Activated T-helper 2 cell treated with anti-CD3 and anti-CD28 coated beads, Interferon-gamma antibody, Interleukin-2, Interleukin-4, amounts not matched to agents 10 μg/mL and 5 μg/mL and 100 μg/mL, durations not matched to agents 14 hours and 24 hours and 36 hours (primary cell): ENCODE measurements at places on chromosomes 2 and 18. TPM values are rescaled to one million over a fixed set of nuclear protein-coding genes. Genes with fewer than 3 reads are reported as not detected.

Gene CRACDL
- 0.37 and 0.55 TPM in 2 replicates for total RNA-seq

Gene RNF144A
- total RNA-seq: 19.9 and 20.0 TPM in 2 replicates

Gene BCL2L11
- 214 and 225 TPM in 2 replicates for total RNA-seq

Gene ALLC
- total RNA-seq: not detected in 2 replicates

Gene IL36B
- total RNA-seq: not detected in 2 replicates

DNA sequence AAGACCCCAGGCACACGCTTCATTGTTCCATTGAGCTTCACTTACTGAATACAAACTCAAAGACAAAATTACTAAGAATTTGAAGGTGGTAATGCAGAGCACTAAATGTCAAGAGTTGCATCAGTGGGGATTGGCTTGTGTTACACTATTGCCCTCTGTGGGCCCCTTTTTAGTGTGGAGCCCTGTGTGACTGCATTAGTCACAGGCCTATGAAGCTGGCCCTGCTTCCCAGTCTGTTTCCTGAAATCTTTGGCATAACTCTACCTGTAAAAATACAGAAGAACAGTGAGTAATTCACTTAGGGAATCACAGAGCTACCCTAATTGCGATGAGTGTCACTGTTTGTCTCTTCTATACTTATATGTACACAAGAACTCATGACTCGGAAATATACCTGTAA lies 40.0 kb upstream of the STPG4 start:
- DNase-seq: no peak

GRCh38 chr2:587087-587960 lies 89.9 kb downstream of the TMEM18 start:
- DNase-seq: no peak

DNA sequence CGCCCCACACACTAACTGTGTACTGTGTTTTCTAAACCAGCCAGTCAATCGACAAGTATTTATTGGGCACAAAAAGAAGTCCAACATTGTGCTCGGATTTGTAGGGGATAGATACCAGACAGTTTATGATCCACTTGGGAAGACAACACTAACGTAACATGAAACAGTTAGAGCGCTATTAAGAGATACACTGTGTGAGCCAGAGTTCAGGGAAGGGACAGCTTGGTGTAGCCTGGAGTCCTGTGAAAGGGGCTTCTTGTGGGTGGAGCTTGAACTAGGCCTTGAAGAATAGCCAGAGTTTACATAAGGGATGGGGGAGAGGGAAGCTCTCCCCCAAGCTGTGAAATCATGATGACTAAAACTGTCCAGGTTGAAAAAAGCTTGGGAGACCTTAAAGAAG lies 176.4 kb upstream of the TCF4 start:
- DNase-seq: no peak

- DNase-seq: no peak
Observed at GRCh38 chr2:84958135-84959059, 12.6 kb upstream of the KCMF1 start.

DNA sequence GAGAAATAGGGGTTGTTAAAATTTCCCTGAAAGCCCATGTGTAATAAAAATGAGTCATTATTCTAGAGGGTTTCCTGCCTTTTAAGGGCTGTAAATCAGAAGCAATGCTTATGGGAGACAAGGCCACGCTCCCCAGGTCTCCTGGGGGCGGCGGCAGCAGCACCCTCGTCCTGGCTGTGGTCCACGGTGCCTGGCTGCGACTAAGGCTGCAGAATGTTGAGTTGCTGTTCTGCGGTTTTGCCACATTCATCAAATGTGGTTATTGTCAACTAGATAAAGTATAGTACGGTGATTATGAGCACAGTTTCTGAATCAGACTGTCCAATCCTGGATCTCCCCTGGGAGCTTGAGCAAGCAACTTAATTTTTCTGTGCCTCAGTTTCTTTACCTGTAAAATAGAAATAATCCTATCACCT lies 11.9 kb upstream of the AGFG1 start:
- DNase-seq: peak; percentile 45

- DNase-seq: no peak
Observed at GRCh38 chr18:34938090-34938489, 103.1 kb upstream of the MAPRE2 start.

DNA sequence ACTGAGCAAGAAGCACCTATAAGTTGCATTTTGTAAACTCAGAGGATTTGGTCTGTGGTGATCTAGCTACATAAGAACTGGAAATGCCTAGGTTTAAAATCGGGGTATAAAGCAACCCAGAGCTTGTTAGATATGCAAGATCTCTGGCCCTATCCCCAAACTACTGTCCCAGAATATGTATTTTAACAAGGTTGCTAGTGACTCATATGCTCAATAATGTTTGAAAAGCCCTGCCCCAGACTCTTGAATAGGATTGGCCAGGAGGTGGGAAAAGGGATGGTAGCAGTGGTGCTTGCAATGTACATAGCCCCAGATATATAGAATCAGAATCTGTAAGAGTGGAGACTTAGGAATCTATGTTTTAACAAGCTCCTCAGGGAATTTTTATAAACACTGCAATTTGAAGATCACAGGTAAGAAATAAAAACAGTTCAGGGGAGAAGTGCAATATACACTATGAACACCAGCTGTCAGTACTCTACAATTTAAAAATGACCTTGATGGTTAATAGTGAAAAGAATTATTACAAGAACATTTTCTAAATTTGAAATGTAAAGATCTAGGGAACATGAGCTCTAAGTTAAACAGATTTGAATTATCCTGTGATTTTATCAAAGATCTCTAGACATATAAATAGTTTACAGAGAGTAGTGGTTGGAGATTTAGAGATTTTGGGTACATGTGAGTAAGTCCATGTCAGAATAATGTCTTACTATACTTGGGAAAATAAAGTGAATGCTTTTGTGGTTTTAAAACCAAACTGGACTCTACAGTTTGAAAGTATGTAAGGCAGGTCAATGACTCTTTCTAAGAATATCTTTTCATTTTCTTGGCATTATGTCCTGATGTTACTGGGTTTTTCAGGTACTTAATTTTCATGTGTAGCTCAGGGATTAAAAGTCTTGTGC lies 7.7 kb upstream of the MMADHC start:
- DNase-seq: no peak

DNA sequence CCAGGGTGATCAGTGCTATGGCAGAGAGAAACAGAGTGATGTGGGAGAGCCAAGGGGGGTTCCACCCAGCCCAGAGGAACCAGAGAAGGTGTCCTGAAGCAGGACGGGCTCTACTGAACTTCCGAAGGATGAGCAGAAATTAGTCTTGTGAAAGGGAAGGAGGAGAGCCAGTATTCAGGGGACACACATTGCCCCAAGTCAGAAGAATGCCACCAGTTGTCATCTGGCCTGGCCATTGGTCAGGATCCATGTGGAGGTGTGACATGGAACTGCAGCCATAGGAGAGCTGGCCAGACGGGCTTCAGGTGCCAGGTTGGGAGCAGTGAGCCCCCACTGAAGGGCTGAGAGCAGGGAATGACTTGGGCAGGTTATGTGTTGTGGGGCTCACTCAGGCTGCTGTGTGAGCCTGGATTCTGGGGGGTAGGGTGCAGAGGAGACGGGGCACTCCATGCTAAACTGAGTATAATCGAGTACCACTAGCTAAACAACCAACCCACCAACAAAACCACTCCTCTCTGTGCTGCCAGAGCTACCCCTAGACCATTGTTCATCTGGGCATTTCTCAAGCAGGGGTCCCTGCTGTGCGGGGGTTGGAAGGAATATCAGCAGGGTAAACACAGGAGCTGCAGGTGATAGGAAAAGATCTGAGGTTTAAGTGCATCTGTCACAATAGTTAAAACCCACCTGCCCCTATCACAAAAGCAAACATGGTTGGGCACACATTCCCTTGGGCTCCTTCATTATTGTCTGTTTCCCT lies 25.3 kb downstream of the MARCO start:
- DNase-seq: no peak

DNA sequence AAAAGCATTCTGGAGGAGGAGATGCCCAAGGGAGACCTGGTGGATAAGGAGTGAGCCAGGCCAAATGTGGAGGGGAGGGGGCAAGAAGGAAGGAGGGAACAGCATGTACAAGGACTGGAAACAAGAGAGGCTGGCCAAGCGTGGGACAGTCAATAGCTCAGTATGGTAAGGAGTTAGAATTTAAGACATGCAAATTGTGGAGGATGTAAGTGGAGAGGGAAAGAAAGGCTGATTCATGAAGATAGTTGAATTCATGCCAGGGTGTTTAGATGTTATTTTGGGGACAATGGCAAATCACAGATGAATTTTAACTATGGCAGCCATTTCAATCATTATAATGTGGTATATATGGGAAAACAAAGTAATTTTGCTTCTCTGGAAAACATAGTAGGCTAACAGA lies 462.3 kb downstream of the MEIS1 start:
- DNase-seq: no peak

GRCh38 chr2:109304731-109305470 lies 175.9 kb downstream of the SH3RF3 start:
- DNase-seq: no peak

DNA sequence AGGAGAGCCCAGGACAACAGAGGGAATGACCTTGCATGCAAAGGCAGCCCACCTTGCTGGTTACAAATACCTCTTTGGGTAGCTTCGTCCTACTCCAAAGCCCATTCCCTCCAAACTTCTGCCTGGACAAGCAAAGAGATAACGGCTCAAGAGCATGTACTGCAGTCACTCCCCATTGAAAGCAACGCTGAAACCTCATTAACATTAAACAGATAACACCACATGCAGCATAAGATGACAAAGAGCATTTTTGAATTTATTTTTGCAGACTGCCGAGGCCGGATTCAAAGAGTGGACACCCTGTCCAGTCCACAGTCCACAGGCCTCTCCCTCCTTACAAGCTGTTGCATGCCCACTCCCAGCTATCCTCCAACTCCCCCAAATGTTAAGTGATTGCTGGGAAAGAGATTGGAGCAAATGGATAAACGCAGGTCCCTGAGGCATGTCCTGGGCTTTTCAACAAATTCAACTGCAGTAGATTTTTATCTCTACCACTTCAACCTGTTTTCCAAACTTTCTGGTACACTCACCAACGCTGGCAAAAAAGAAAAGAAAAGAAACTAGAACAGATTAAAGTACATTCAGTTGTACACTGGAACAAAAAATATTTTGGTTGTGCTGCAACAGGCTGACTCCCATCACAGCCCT lies 40.1 kb downstream of the MREG start:
- no peak for DNase-seq

DNA sequence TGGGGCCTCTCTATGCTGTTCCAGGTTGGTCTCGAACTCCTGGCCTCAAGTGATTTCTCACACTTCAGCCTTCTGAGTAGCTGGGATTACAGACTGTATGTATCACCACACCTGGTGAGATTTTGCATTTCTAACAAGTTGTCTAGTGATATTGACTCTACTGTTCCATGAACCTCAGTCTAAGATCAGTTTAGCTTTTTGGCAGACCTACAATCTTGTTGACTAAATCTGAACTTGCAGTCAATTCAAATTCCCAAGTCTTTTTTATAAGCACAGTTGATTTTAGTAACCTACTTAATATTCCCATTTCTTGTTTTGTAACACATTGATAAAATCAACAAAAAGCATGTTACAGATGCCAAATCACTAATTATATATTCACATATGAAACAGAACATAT lies 266.1 kb upstream of the CYP26B1 start:
- no peak for DNase-seq

GRCh38 chr2:122433123-122433754 lies 677.8 kb downstream of the TSN start:
- DNase-seq: no peak

GRCh38 chr18:63405986-63406385 lies 16.3 kb downstream of the VPS4B start:
- no peak for DNase-seq

DNA sequence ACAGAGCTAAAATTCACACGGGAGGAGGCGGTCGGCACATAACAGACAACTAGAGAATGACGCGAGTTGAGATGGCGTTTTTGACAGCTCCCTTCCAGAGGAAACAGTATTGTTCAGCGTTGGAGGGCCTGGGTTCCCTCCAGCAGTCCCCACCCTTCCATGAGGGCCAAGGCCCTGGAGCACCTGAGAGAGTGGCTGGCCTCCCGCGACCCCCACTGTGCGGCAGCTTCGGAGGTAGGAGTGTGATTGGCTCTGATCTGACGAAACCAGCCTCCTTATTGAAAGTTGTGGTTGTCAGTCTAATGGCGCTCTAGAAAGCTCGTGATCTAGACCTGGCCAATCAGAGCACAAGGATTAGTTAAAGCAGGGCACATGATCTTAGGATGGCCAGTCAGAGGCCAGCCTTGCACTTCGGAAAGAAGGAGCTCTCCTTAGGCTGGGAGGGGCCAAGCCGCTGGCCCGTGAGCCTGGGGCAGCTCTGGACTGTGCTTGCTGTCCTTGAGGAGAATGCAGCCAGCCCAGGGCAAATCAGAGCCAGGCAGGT lies 104.5 kb upstream of the CELF4 start:
- DNase-seq: no peak

GRCh38 chr2:232524771-232525170 lies 1.2 kb upstream of the CHRND start:
- no peak for DNase-seq

- no peak for DNase-seq
Observed at GRCh38 chr2:191359133-191359532, 113.9 kb downstream of the MYO1B start.
